NCI-H187 treated with DMSO at 0.1 percent for 48 hours (cell line): ENCODE measurements at places on chromosomes 3 and 15.

DNA sequence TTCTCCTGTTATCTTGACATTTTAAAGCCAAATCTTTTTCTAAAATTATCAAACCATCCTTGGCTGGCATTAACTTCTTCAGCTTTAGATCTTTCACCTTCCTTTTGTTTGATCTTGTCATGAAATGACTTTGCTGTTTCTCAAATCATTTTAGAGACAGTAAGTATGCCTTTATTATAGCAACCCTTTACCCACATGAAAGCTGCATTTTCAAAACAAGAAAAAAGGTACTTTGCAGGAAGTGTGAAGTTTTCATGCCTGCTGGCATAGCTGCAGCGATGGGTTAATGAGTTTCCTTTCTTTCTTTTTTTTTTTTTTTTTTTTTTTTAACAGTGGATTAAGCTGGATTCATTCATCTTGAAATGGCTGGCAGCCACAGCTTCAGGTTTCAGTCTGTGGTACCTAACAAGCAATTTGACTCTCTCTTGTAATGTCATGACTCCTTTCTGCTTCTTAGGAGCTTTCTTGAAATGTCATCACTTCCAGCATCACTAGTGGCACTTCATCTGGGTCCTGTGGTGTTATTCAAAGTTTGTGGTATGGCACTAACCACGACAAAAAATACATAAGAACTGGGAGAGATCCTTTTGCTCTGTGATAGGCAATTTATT is 18.8 kb downstream of the SLC25A26 start:
- DNase-seq: no peak

DNA sequence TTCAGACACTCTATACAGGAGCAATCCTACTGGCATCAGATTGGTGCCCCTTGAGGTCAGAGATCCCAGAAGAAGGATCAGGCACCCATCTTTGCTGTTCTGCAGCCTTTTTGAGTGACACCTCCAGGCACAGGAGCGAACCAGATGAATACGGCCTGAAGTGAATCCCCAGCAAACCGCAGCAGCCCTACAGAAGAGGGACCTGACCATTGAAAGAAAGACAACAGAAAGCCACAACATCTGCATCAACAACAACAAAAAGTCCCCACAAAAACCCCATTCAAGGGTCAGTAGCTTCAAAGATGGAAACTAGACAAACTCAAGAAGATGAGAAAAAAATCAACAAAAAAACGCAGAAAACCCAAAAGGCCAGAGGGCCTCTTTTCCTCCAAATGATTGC is 130.4 kb downstream of the PPM1L start:
- no peak for DNase-seq

- no peak for DNase-seq
Observed at GRCh38 chr3:69433969-69434325, 48.1 kb upstream of the FRMD4B start.

DNA sequence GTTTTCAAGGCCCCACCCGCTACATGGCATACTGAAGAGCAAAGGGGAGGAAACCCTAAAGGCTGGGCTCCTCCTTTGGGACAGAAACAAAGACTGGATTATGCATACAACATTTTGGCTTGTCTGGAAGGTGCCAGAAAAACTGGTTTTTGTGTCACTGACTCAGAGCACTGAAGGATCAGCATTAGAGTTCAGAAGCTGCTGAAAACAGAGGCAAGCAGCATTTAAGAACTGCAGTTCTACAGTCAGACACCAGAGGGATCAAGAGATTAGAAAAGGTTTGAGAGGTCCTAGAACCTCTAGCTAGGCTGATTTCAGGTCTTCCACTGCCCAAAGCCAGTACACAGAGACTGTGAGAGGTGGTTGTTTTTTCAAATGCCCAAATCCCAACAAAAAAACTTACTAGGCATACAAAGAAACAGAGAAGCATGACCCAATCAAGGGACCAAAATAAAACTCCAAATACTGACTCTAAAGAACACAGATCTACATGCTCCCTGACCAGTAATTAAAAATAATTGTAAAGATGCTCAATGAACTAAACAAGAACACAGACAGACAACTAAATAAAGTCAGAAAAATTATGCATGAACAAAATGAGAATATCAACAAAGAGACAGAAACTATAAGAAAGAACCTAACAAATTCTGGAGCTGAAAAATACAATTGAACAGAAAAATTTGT is 91.2 kb downstream of the SENP2 start:
- DNase-seq: no peak

- no peak for DNase-seq
Observed at GRCh38 chr3:155682426-155683343, 62.2 kb downstream of the PLCH1 start.

DNA sequence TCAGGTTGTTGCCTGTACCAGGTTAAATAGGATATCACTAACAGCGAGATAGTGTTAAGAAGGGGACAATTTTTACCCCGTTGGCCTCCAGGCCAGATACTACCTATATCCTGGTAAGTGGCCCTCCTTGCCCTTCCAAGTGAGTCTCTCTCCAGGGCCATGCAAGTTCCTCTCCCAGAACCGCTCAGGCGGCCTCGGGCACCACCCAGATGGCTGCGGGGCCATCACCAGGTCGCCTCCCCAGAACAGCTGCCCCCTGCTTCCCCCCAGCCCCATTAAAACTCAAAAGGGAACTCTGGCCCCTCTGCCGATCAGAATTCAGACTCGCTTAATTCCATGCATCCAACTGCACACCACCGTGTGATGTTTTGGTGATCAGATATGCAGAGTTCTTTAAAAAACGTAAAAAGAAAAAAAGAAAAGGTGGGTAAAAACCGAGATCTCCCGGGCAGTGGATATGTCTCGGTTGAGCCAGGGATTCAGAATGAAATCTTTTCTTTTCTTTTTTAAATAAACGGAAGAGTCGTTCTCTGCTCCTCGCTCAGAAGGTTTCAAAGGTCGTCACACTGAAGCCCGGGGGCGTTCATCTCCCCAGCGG is 1.9 kb upstream of the TRIM71 start:
- no peak for DNase-seq

DNA sequence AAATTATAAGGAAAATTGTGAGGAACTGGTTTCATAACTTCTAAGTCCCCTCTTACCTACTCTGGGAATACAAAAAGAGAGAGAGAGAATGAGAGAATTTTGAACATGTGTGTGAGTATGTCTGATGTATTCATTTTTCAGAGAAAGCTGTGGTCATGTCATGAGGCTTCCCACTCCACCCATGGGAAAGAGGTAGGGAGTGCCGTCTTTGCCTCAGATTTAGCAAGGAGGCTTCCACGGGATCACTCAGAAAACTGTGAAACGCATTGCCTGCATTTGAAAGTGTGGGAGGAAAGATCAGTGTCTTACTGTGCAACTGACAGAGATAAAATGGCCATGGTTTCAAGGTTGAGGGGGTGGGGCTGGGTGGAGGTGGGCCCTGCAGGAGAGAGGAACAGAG is 331.5 kb upstream of the CTNNB1 start:
- DNase-seq: no peak

GRCh38 chr3:124969963-124970722 is 35.6 kb upstream of the MUC13 start:
- DNase-seq: no peak

- DNase-seq: no peak
Observed at GRCh38 chr3:125634336-125634950, 39.1 kb upstream of the OSBPL11 start.

- no peak for DNase-seq
Observed at GRCh38 chr3:13223574-13224237, 150.5 kb upstream of the IQSEC1 start.

DNA sequence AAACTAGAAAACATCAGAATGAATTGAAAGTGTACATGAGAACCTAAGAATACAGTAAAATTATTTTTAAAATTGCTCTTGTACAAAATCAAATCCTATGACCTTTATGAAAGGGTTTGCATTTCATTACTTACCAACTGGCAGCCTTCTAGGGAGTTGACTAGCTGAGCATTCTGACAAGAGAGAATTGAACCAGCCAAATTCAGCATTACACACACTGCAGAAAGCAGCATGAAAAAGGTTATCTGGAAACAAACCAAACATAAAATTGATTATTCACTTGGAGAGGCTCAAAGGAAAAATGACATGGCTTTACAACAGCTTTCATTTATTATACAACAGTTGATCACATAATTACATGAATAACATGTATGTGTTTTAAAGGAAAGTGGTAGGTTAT is 17.4 kb downstream of the NSMCE3 start:
- DNase-seq: no peak

DNA sequence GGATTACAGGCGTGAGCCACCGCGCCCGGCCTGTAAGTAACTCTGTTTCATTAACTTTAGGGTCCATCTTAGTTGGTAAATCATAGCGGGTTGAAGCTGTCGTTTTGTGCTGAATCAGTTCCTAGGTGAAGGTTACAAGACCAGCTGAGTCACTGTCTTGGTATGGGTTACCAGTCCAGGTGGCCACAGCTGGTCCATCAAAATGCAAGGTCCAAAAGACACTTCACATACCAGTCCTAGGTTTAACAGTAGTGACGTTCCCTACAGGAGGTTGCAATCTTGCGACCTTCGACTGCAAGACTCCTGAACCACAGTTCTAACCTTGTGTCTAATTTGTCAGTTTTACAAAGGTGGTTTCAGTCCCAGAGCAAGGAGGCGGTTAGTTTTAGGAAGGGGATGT is 160.1 kb upstream of the ATP10A start:
- no peak for DNase-seq

DNA sequence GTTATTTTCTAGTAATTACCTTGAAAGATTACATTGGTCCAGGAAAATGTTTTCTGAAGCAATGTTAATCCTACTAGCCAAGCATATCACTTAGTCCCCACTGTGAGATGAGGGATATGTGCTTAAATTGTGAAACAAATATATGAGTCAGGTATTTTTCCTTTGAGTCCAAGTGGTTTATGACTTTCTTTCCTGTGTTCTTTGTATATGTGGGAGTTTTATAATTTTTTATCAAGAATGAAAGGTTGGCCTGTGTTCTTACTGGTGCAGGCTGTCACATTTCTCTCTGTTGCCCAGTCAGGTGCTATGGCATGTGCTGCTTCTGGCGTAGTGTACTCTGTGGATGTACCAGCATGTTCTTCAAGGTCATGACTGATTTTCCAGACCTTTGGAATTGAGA is 147.4 kb downstream of the CMSS1 start:
- DNase-seq: no peak

- DNase-seq: no peak
Observed at GRCh38 chr15:99432271-99433025, 133.3 kb upstream of the MEF2A start.

GRCh38 chr3:12553921-12554391 is 2.9 kb upstream of the MKRN2 start:
- no peak for DNase-seq

- no peak for DNase-seq
Observed at GRCh38 chr15:76065245-76065644, 5.5 kb downstream of the TMEM266 start.

DNA sequence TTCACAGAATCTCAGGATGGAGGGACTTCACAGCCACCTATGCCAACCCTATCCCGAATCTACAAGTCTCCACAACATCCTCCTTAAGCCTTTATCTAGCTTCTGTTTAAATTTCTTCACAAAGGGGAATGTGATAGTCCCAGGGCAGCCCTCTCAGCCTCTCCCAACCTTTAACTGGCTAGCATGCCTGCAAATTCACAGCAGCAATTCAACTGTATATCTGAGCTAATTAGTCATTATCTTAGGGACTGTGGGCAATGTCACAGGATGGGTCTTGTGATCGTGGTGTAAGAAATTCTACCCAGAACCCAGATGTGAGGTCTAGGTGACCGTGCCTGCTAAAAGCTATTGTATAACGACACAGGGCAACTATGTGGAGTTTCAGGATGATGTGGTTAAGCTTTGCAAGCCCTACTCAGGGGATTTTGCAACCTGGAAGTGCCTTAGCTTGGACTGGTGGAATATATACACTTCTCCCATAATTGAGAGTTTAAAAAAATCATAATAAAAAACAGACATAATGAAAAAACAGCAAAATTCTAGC is 65.5 kb upstream of the FBN1 start:
- DNase-seq: no peak

DNA sequence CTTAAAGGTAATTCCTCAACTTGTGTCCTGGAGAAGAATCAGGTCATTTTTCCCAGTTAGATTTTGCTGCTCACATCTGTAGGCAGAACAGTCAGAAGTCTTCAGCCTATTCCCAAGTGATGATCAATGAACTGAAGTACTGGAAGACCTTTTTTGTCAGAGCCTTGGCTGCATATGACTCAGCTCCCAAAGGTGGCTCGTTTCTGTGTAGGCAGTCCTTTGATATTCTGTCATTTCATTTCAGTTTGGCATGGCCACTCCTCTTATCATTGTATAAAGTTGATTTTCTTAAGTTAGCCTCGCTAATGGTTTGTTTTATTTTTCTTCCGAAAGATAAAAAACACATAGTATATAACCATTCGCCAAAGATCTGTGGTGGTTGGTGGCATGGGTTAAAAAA is 90.7 kb downstream of the KLHL25 start:
- DNase-seq: no peak

GRCh38 chr3:31077826-31078225 is 183.4 kb upstream of the GADL1 start:
- DNase-seq: no peak

DNA sequence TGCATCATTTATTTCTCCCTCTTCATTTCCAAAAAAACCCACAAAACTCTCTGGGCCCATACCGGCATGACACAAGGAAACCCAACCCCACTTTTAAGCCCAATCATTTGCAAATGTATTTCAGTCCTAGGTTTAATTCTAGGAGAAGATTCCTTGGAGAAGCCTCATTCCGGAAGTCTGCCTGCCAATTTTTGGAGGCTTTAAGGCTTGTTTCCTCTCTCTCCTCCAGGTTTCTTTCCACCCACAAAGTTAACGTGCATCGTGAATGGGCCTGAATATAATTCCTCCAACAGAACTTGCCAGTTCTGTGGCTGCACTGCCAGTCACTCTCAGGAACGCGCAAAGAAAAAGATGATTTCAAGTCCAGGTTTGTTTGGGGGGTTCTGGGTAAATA is 69.9 kb upstream of the FOXP1 start:
- DNase-seq: no peak

DNA sequence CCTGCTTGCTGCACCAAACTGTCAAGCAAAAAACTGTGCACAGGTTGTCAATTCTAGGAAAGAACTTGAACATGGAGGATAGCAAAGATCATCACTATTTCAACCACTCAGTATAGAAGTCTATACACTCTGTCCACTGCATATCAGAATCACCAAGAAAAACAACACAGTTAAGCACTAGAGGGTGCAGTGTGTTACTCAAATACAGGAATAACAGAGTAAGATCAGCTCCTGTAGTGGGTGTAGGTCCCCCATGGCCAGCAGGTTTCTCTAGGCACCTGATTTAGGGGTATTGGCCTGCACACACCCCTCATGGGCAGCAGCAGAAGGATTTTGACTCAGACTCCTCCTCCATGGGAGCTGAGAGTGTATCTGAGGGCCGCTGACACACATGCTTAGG is 464.1 kb downstream of the EPHA6 start:
- no peak for DNase-seq

DNA sequence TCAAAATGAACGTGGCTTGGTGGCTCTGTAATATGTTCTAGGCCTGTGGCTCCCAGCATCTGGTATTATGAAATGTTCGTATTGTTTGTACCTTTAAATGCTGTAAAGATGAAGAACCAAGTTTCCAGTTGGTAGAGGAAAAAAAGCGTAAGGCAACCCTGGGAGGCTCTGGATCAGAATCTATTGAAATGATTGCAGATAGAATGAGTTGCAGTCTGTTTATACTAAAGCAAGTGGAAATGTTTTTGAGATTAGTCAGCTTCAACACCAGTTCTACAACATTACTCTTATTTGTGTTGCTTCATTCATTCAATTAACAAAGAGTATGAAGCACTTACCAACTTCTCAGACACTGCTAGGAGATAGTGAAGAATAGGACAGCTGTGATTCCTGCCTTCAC is 5.3 kb downstream of the ARL6IP5 start:
- DNase-seq: no peak
